ENCODE measurements at places on chromosomes 4 and X. TPM values are rescaled to one million over a fixed set of nuclear protein-coding genes. Genes with fewer than 3 reads are reported as not detected.

NMU gene
- 3.4 TPM for polyA plus RNA-seq

RENBP gene
- 5.5 TPM for polyA plus RNA-seq

NIPAL1 gene
- polyA plus RNA-seq, result 2.9 TPM

BLOC1S4 gene
- polyA plus RNA-seq, result 12.8 TPM

POU3F4 gene
- polyA plus RNA-seq, result 0.06 TPM

NAAA gene
- 10.9 TPM for polyA plus RNA-seq

RAI2 gene
- 18.4 TPM for polyA plus RNA-seq
